ENCODE measurements at places on chromosomes 7 and 10.
A peak's percentile ranks its signal among the peaks of the same experiment; 100 is the strongest.

GRCh38 chr7:10429511-10429910 lies 544.2 kb upstream of the PHF14 start:
- no peak for DNase-seq

DNA sequence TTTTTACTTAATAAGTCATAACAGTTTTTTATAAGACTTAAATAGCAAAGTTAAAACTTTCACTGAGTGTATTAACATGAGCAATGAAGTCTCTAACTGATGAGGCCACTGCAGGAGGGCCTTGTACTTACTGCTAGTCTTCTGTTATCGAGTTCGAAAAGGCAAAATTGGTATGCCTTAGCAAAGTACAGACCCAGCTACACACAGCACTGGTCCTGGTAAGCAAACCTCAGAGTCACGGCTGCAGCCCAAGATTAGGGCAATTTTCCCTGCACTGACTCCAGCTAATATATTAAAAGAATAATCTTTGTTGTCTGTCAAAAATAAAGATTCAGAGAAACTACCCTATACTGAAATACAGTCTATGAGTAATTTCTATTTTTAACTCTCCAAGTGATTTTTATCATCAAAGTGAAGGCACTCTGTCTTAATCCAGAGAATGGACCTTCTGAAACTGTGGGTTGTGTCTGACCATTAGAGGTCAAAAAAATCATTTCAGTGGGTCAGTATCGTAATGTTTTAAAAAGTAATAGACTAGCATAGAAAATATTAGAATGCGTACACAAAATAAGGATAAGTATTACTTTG lies 85.7 kb downstream of the HBP1 start:
- no peak for DNase-seq

- no peak for DNase-seq
These were observed 62.6 kb downstream of the COL13A1 start for GRCh38 chr10:69864321-69864720.

DNA sequence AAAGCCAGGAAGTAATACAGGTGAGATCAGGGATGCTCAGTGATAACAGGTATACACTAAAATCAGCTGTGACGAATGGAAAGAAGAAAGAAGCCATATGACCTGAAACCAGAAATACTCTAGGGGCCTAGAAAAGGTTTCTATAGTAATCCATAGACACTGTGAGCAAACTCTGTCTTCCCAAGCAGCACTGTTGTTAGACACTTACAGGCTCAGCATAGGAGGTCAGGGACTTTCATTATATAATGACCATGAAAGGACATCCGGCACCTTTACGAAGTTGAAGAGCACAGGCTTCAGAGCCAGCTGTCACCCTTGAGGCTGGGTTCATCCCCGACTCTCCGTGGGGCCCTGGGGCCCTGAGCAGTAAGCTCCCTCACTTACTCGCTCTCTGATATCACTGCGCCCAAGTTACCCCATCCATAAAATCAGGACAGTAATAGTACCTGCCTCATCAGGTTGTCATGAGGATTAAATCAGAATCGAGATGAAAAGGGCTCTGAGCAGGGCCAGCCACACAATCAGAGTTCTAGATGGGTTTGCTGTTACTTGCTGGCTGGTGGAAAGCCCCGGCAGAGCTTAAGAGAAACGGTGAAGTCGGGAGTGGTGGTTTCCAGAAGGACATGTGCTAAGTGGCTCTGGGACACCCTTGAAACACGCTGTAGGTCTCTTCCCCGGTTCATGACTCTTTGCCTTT lies 79.5 kb downstream of the ITIH5 start:
- DNase-seq: no peak

GRCh38 chr10:42933448-42934340 lies 143.2 kb upstream of the RET start:
- peak; percentile 73 for DNase-seq

DNA sequence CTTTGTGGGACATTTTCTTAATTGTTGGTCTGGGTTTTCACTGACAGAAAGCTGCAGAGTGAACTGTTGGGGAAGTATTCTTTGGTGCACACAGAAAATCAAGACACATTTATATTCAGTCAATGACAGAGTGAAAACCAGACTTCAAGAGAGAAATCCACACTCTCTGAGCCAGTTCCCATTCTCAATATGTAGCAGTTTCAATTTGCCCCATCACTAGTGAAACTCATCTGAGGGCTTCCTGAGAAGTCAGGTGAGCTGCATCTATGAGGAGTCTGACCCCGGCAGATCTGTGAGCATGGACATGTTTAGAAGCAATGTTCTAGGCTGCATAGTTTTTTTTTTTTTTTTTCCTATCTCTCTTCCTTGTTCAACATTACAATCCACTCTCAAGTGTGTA lies 163.7 kb upstream of the AHR start:
- no peak for DNase-seq

DNA sequence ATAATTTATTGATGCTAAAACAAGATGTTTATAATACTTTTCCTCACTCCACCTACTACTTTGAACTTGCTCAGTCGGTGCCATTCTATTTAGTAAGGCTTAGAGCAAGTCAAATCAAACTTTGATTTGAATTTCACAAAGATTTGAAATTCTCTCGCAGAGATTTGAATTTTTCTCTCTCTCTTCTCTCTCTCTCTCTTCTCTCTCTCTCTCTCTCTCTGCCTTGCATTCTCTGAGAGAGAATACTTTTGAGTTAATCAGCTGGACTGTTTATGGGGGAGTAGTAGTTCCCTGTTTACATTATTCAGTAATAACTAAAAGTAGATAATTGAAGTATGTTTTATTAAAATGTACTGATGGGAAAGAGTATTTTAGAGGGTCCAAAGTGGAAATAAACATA lies 488.5 kb upstream of the ANKRD30A start:
- DNase-seq: no peak

DNA sequence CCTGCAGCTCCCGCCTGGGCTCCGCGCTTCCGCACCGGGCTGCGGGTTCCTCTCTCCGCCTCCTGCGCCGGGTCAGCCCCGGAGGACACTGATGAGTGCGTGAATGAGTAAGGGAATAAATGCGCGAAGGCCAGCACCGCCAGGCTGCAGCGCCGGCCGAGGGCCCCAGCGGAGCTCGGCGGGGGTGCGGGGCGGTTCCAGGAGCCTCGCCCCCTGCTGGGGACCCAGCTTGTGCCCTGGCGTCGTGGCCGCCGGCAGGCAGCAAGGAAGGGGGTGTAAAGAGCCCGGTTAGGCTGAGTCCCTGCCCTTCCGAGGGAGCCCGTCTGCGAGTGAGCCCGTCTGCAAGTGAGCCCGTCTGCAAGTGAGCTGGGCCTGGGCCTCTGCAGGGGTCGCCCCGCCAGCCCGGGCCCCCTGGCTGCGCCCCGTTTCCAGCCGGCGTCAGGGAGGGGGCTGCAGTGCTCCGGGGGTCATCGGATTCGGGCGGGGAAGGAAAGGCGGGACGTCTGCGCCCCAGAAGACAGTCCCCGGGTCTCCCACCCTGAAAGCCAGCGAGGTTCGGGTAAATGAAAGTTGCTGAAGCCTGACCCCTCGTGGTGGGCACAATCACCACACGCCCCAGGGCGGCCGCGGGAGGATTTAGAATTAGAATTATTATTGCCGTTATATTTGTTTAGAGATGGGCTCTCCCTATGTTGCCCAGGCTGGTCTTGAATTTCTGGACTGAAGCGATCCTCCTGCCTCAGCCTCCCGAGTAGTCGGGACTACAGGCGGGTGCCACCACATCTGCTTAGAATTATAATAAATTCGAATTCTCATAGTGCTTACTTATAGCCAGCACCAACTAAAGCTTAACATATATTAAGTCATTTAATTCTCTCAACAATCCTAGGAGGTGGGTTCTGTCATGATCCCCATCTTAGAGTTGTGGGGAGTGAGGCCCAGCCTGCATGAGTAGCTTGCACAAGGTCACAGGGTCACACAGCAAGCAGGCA lies 8.6 kb upstream of the CRYGN start:
- DNase-seq: peak; percentile 86

DNA sequence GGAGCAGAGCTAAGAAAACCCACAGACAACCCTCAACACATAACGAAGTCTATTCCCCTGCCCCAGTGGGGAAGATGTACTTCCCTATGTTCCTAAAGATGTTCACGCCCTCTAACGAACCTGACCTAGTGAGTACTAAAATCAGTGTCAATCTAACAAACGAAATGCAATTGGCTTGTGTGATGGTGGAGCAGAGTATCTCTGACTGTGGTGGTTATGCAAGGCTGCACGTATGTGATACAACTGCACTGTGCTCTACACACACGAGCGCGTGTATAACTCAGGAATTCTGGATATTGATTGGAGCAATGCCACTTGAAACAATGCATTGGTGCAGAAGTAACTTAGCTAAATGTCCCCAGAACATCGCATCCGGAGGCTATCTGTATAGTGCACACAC lies 1.3 kb downstream of the ANKRD16 start:
- DNase-seq: peak; percentile 39

DNA sequence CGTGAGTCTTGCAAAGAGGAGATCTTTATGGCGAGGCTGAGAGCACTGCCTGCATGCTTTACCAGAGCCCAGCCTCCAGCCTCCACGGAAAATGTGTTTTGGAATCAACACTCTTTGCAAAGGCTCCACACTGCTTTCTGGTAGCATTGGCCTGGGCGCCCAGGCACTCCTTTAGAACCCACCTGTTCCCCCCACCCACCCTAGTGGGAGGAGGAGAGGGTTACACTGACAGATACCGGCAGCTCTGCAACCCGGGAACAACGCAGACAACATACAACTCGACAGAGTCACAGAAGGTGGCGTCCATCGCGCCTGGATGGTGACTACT lies 5.5 kb upstream of the MNX1 start:
- no peak for DNase-seq

GRCh38 chr7:18437101-18437500 lies 58.4 kb upstream of the HDAC9 start:
- no peak for DNase-seq

DNA sequence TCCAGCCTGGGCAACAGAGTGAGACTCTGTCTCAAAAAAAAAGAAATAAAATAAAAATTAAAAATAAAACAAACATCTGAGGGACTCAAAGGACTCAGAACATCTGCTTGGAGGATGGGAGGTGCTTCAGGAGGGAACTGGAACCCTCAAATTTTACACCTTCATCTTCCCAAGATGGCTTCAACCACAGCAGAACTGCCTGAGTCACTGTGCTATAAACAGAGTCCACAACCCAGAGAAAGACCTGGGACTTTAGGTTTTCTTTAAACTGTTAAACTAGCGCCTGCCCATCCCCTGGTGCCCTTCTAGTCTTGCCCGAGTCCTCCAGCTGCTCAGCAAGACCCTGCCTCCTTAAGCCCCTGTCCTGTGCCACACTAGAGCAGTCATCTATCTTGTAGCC lies 40.8 kb downstream of the RGS10 start:
- DNase-seq: no peak

DNA sequence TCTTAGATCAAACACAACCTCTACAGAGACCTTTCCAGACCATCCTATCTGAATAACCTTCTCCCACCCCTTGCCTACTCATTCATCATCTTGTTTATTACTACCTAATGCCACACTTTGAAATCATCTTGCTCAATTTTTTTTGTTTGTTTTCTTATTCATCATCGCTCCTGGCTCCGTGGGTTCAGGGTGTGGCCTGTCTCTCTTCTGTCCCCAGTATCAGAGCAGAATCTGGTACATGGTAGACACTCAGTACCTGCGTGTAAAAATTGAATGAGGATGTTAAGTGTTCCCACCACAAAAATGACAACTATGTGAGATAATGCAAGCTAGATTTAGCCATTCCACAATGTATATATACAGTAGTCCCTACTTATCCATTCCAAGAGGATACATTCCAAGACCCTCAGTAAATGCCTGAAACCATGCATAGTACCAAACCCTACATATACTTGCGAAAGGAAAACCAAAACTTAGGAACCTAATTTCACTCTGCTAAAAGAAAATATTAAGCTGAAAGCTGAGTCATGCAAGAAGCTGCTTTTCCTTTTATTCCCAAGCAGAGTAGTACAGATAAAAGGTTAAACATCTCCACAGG lies 72.1 kb upstream of the SEC61G start:
- no peak for DNase-seq

GRCh38 chr7:28570113-28570969 lies 158.0 kb downstream of the CREB5 start:
- no peak for DNase-seq

DNA sequence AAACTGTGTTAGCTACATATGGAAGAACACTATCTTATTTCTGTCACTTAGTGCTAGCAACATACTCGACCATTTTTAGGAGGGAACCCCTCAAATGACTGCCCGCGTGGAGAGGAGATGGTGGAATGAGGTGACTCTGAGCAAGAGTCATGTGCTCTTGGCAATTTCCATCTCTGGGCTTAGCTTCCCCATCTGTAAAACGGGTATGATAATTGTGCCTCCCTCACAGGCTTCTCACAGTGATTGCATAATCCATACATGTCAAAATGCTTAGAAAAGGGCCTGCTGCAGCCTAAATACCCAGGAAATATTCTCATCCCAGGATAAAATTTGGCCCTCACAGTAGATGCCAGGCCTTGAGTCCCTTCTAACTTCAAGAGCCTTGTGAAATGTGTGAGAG lies 86.6 kb downstream of the WDFY4 start:
- no peak for DNase-seq

DNA sequence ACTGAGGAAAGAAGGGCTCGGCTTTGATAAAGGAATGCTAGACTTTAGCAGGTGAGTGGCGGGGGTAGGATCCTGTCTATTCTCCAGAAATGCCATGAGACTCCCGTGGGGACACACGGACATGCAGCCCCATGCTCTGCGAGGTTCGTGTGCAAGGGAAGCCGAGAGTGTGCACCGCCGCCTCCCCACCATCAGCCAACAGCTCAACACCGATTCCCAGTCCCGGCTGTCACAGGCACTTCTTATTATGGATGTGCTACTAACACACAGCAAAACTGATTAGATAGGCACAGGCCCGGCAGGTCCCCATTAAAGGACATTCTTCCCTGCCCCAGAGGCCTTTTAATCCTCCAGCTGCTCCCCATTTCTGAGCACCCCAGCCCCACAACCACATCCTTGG lies 154.4 kb downstream of the PRKAG2 start:
- no peak for DNase-seq

DNA sequence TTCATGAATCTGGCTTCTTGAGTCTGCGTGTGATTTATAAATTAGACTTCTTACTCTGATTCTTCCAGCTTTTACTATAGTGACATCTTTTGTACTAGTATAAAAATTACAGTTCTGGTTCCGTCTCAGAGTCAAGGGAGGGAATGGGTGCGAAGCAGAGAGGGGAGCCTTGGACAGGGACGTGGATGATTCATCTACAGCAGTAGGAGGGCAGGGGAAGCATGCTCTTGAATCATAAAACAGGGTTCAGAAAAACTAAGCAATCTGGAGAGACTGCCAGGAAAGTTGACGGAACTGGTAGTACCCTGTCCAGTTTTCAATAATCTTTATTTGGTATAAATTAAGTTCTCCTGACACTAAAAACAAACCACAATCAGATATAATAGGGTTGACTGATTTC lies 58.1 kb downstream of the ITGA8 start:
- DNase-seq: no peak

- no peak for DNase-seq
These were observed 176.4 kb downstream of the THSD7A start for GRCh38 chr7:11655642-11656041.

GRCh38 chr10:33134011-33134751 lies 176.2 kb upstream of the ITGB1 start:
- no peak for DNase-seq

- no peak for DNase-seq
These were observed 83.8 kb downstream of the TEX36 start for GRCh38 chr10:125599194-125599593.

All from cardiac septum (tissue), 1 donor.